Astrocyte (in vitro differentiated cells and primary cell): ENCODE measurements at places on chromosomes 7 and 10. TPM values are rescaled to one million over a fixed set of nuclear protein-coding genes. Genes with fewer than 3 reads are reported as not detected.

Gene BTBD16
- total RNA-seq: 0.26 TPM in 1 of 2 replicates, not detected in the other

Gene PRTFDC1
- 9.1 and 10.6 TPM in 2 replicates for total RNA-seq

Gene CRTAC1
- 0.66 and 2.6 TPM in 2 replicates for total RNA-seq

Gene CACNB2
- 0.46 and 0.66 TPM in 2 replicates for total RNA-seq

Gene TMEM120A
- total RNA-seq: 32.3 and 34.2 TPM in 2 replicates

Gene MUC3A
- 0.61 TPM in 1 of 2 replicates, not detected in the other for total RNA-seq

Gene CFTR
- total RNA-seq: 0.38 and 2.5 TPM in 2 replicates

Gene STEAP4
- total RNA-seq: not detected in 2 replicates

Gene SNX8
- 20.9 and 28.9 TPM in 2 replicates for total RNA-seq

Gene HMX2
- not detected in 2 replicates for total RNA-seq

Gene LIPK
- not detected in 2 replicates for total RNA-seq

Gene WNT16
- total RNA-seq: 0.07 TPM in 1 of 2 replicates, not detected in the other

Gene PILRA
- 2.3 and 3.0 TPM in 2 replicates for total RNA-seq

Gene XRCC2
- total RNA-seq: 1.2 and 1.6 TPM in 2 replicates

Gene HOXA13
- not detected in 2 replicates for total RNA-seq

Gene MGAM2
- 0.05 TPM in 2 replicates for total RNA-seq

Gene LYZL1
- total RNA-seq: not detected in 2 replicates

Gene GARIN1A
- total RNA-seq: 2.7 and 5.9 TPM in 2 replicates

Gene MRLN
- total RNA-seq: not detected in 2 replicates

Gene BICC1
- 23.0 and 37.5 TPM in 2 replicates for total RNA-seq

Gene PKD2L1
- not detected in 2 replicates for total RNA-seq

Gene CLRN3
- not detected in 2 replicates for total RNA-seq

Gene LRRD1
- 0.27 TPM in 1 of 2 replicates, not detected in the other for total RNA-seq

Gene VAX1
- total RNA-seq: 0.34 and 0.62 TPM in 2 replicates

Gene NPY4R
- total RNA-seq: 0.48 and 0.53 TPM in 2 replicates

Gene OR2A5
- not detected in 2 replicates for total RNA-seq

Gene PDE6C
- not detected in 2 replicates for total RNA-seq

Gene KLLN
- 1.4 and 1.5 TPM in 2 replicates for total RNA-seq

Gene MKI67
- total RNA-seq: 2.6 and 4.6 TPM in 2 replicates

Gene DKK1
- total RNA-seq: 7.4 and 13.7 TPM in 2 replicates

Gene IGFBP1
- total RNA-seq: not detected in 2 replicates

Gene PAPSS2
- total RNA-seq: 48.6 and 58.5 TPM in 2 replicates

Gene ASB4
- not detected in 2 replicates for total RNA-seq
